ENCODE measurements at places on chromosomes 4 and X.
A peak's percentile ranks its signal among the peaks of the same experiment; 100 is the strongest.

- DNase-seq: no peak
Observed at GRCh38 chrX:15206306-15206705, 63.6 kb downstream of the ASB9 start.

GRCh38 chr4:79210636-79211049, 115.2 kb downstream of the NAA11 start:
- DNase-seq: no peak

- DNase-seq: no peak
Observed at GRCh38 chr4:76850010-76850441, 47.9 kb downstream of the SOWAHB start.

DNA sequence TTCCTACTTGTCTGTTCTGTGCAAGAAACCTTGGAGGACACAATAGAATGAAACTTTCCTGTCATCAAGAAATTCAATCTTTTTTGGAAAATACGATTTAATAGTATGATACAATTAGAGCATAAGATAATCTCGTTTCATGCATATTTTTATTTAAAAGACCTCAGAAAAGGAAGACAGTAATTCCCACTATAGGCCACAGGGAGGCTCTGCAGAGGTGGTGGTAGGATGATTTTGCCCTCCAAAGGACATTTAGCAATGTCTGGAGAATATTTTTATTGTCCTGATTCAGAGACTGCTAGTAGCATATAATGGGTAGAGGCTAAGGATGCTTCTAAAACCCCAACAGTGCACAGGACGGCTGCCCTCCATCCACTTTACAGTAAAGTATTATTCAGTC, 68.7 kb downstream of the PAK3 start:
- DNase-seq: no peak

DNA sequence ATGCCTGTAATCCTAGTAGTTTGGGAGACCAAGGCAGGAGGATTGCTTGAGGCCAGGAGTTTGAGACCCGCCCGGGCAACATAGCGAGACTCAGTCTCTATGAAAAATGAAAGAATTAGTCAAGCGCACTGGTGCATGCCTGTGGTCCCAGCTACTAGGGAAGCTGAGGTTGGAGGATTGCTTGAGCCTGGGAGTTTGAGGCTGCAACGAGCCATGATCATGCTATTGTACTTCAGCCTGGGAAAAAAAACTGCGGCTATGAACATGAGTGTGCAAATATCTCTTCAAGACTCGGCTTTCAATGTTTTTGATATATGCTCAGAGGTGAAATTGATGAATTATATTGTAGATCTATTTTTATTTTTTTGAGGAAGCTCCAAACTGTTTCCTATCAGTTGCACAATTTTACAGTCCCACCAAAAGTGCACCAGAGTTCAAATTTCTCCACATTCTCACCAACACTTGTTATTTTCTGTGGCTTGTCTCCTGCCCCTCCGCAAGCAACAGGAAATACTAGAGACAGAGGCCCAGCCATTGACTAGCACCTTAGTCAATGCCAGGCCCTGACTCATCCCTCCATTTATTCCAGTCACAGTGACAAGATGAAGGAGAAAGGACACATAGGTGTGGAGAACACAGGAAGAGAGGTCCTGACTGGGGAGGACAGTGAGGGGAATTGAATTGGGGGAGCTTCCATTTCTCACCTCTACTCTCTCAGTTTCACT, 33.1 kb upstream of the ZNF41 start:
- no peak for DNase-seq

GRCh38 chr4:186158021-186158813, 33.1 kb upstream of the CYP4V2 start:
- DNase-seq: no peak

GRCh38 chr4:102319594-102319993, 25.7 kb downstream of the SLC39A8 start:
- DNase-seq: no peak

GRCh38 chrX:27619975-27620374, 29.8 kb downstream of the DCAF8L2 start:
- DNase-seq: no peak

GRCh38 chrX:150062292-150063137, 124.2 kb upstream of the EOLA2 start:
- no peak for DNase-seq

- DNase-seq: no peak
Observed at GRCh38 chr4:108210989-108211835, 42.5 kb upstream of the LEF1 start.

DNA sequence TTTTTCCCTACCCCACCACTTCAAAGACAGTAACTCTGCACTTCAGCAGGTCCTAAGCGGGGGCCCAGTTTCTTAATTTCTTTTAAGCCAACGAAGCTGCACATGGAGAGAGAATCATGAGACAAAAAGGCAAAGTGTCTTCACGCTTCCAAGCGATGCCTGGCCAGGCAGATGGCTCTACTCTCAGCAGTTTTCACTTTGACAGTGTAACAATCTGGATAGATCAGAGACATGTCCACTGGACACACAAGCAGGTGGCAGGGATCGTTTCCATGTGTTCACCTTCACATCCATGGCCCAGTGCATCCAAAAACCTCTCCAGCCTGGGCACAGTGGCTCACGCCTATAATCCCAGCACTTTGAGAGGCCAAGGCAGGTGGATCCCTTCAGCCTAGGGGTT, 27.8 kb downstream of the PPP2R2C start:
- DNase-seq: peak; percentile 12

DNA sequence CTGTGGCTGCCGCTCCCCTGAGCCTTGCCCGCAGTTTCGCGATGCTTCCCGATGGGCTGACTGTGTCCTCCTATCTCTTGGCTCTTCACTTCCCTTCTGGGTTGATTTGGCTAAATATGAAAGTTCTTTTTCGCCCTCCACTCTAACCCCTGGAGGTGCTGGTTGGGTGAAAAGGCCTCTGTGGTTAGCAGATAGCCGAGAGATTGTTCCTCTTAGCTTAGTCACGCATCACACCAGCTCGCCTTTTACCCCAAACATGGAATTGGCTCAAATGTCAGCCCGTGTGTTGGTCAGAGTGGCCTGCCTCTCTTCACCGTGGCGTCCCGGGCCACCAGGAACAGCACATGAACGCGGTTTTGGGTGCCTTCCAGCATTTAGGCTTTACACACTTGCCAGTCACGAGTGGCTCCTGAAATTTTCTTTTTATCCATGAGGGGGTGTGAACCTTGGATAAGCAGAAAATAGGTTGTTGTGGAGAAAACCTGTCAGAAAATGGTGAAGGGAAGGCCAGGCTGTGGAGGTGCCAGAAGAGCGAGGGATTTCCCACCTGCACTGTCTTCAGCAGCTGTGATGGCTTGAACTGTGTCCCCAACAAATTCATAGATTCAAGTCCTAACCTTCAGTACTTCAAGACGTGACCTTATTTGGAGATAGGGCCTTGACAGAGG, 8.9 kb downstream of the CLCN4 start:
- DNase-seq: no peak

DNA sequence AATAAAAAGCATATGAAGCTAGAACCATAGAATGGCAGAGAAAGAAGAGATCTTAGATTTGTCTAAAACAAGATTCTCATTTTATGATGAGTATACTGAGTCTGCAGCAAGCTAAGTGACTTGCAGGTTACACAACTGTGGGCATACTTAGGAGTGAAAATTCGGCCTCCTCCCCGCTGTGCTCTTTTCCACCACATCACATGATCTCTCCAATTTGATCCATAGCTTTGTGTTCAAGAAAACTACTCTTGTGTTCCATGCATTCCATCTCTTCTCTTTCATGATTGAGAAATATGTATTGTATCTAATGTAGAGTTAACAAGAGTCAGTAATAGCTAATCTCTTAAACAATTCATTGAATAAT, 234.3 kb downstream of the SCFD2 start:
- DNase-seq: no peak

DNA sequence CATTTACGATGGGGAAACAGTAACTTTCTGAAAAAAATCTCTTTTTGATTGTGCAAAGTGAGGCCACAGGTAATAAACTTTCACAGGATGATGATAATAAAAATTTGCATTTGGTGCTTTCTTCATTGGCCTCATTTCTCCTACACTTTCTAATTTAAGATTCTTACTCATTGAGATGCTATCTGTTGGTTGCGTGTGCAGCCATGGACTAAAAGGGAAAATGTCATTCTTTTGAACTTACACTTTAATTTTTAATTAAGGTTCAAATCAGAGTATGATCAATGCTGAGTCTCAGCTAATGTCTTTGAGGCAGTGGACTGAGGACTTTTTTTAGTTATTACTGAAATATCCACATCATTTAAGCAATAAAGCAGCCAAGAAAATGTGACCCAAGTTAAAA, 87.6 kb downstream of the SEL1L3 start:
- no peak for DNase-seq

DNA sequence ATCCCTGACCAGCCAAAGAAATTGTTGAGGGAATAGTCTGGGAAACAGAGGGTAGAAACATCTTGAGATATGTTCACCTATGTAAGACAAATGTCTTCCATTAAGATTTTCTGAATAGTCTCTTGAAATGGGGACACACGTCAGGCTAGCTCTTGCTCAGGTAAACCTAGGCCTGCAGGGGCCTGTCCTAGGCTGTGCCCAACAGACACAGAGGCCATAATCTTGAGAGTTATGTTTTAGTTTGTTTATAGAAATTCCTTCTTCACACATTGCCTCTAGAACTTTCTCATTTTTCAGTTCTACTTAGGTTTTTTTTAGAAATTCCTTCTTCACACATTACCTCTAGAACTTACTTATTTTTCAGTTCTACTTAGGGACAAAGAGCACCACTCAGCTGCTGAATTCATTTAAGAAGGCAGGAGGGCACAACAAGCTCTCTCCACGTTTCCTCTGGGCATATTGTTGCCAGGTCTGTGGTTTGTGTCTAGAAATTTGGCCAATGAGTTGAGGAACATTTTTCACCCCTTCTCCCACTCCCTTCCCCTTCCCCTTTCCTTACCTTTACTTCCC, 94.9 kb downstream of the ARHGAP24 start:
- no peak for DNase-seq

DNA sequence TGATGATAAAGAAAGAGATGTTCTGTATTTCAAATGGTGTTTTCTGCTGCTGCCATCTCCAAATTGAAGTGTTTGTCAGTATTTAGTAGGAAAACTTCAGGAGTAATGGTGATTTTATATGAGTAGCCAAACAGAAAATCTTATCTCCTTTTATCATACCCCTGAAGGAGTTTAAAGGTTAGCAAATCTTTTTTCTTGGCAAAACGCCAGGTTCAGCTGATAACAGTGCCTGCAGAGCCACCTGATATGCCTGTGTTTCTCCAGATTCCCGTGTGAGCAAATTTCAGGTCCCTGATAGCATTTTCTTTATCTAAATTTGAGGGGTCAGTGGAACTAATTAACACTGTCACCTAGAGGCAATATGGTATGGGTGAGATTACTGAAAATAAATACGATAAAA, 65.8 kb upstream of the ETNPPL start:
- DNase-seq: no peak

- DNase-seq: no peak
Observed at GRCh38 chr4:129043523-129043922, 49.8 kb downstream of the SCLT1 start.

DNA sequence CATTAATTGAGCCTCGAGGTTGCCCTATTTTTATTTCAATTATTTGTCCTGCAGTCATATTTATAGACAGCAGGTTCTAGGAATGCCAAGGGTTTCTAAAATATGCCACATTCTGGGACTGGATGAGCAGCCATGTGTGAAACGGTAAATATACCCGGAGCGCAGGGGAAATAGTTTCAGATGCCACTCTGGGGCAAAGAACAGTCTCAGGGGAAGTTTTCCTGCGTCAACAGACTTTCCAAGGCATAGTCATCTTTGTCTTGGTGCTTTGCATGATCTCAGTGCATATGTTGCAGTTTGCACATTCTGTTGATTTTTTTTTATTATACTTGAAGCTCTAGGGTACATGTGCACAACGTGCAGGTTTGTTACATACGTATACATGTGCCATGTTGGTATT, 71.0 kb downstream of the GPAT3 start:
- no peak for DNase-seq

DNA sequence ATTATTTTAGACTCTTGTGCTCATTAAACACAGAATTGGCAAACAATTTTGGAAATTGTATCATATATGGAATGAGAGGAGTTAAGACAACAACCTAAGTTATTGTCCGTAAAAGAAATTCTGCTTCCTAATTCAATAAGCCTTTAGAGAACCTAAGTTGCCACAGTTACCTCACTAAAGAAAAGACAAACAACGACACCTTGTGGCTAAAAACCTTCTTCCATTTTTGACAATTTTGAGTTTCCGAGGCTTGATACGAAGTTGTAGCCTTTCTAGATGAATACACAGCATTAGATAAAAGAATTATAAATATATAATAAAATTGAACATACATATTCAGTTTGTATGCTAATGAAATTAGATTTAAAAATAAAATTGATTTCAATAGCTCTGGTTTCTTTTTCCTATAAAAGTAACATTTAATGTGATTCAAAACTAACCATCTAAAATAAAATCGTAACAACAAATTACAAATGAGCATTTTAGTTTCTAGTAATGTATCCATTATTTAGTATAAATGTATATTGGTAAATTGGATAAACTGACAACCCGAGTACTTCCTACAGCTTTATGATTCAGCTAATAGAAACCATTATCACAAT, 275.1 kb downstream of the GPM6A start:
- no peak for DNase-seq

- no peak for DNase-seq
Observed at GRCh38 chr4:152735396-152735859, 44.1 kb downstream of the TIGD4 start.

All from RWPE2 (cell line).